Lower lobe of right lung (tissue), 2 donors: ENCODE measurements at places on chromosomes 13 and 19.

DNA sequence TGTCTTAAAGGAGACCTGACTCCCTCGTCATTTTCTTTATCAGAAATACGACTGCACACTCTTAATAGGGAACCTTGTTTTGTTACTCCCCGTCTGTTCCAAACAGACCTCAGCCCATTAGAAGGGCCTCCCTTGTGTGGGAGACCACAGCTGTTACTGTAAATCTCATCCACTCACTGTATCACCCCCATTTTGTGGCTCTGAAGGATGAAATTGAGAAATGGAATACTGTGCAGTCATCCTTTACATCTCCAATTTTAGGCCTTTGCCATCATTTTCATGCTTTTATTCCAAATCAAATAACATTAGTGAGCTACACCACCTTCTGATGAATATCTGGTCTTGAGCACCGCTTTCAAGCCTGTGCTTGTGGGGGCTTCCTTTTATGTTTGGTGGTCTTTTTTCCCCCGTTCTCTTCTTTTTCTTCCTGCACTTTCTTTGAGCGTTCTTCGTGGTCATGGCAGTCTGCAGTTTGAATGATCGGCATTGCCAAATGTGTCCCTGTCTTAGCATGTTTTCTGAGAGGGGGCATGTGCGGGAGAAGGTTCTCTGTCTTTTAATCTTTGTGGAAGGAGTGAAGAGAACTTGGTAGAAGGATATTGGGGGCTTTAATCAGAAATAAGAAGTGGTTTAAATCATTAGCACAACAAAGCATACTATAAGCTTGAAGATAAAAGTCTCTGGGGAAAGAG lies 65.8 kb downstream of the GGACT start:
- DNase-seq = no peak

DNA sequence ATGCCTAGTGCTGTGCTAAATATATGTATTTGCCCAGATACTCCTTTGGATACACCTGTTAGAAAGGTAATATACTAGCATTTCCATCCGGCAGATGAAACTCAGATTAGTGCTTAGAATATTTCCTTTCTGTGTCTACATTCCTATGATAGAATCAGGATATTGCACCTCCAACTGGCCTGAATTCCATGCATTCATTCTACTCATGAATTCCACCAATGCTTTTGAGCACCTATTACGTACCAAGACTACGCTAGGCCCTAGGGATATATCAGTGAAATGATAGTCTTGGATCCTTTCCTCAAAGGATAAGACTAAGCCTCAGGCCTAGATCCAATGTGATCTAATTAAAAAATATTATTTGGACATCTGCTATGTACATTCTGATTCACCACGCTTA lies 223.8 kb upstream of the SERP2 start:
- DNase-seq = no peak

DNA sequence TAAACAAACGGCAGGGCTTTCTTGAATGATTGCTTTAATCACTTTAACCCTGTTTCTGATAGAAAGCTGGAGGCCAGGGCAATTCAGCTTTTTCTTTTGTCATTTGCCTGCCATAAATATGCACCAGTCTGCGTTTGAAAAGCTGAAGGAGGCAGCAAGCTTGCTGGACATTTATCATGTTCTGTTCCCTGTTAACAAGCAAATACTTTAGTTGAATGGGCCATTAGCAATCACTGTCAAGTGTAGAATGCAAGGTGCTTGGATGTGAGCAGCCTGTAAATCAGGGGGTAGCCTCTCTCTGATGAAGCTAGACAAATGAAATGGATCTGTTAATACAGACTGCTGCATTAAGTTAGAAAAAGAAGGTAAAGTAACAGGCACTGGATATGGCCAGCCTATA lies 7.6 kb downstream of the EFNB2 start:
- no peak for DNase-seq

- DNase-seq = no peak
These were observed 38.9 kb downstream of the SOX1 start for GRCh38 chr13:112105892-112106291.

GRCh38 chr19:38875656-38876395 lies 2.2 kb downstream of the RINL start:
- DNase-seq = no peak

- DNase-seq = no peak
These were observed 260.0 kb downstream of the COG6 start for GRCh38 chr13:39915418-39915817.
